Right lobe of liver (tissue), 6 donors: ENCODE measurements at places on chromosomes 3 and 15.

DNA sequence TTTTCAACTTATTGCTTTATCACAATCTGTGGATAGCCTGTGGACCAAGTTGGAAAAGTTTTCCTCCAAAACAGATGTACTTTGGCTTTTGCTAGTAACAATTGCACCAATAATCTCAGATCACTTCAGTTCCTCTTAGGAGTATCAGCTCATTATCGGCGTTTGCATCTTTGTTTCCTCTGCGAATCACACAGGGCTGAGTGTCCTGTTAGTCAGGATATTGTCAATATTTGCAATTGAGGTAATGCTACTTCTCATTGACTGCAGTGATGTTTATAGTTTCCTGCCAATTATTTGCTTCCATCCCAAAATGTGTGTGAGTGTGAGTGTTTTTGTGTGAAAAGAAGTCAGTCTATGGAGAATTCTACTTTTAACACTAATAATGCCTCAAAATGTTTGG lies 545.0 kb downstream of the SI start:
- DNase-seq: no peak

- no peak for DNase-seq
Observed at GRCh38 chr15:70237626-70238025, 139.9 kb upstream of the TLE3 start.

DNA sequence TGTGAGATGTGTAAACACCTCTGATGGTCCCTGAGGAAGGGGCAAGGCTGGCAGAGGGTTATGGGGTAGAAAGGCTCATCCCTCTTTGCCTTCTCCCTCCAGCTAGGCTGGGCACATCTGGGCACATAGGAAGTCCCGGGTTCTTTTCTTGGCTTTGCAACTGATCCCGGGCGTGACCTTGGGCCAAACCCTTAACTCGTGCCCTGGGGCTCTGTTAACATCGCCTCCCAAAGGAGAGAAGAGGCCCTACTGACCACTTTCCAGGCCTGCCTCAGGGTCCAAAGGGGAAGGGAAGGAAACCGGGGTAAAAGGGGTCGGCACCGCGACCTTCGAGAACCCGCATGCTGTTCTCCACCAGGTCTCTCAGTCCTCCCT lies 549 bp downstream of the C3orf18 start:
- no peak for DNase-seq

- DNase-seq: no peak
Observed at GRCh38 chr3:53155760-53156159, 5.2 kb upstream of the PRKCD start.
